HTR-8/SVneo (cell line): ENCODE measurements at places on chromosomes 6 and 20.

GRCh38 chr6:110573136-110573535, 96.7 kb upstream of the SLC22A16 start:
- no peak for DNase-seq

GRCh38 chr6:155832596-155832995, 377.0 kb upstream of the NOX3 start:
- DNase-seq, result peak; percentile 3

- no peak for DNase-seq
Observed at GRCh38 chr6:70494833-70495232, 71.9 kb upstream of the SDHAF4 start.

DNA sequence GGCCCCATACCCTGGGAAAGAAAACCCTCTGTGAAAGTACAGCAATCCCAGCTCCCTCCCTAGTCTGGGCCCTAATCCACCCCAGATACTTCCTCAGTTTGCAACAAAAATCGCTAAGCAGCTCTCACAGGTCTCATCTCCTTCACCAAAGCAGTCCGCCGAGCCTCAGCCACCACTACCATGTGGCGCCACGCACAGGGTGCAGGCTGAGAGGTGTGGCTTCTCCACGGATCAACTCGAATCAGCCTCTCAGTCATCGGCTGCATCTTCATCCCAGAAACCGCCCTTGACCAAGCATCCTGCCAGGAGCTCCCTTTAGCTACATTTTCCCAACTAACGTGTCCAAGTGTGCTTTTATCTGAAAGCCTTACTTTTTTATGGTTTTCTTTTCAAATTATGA, 50.7 kb downstream of the ANKRD60 start:
- no peak for DNase-seq

DNA sequence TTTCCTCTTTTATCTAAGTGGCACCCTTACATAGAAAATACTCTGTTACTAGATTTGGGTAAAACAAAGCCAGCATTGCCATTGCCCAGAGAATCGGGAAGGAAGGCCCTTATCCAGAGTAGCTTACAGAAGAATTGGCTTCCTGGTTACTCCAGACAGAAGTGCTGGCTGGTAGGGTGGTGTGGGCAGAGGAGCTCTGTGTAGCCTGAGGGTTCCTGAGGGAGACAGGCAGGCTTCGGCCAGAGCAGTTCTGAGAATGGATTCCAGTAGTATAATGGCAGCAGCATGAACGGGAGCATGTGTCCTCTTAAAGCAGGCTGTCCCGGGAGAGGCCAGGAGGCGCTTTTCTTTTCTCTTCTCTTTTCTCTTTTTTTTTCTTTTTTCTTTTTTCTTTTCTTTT, 11.9 kb downstream of the CUL9 start:
- no peak for DNase-seq

DNA sequence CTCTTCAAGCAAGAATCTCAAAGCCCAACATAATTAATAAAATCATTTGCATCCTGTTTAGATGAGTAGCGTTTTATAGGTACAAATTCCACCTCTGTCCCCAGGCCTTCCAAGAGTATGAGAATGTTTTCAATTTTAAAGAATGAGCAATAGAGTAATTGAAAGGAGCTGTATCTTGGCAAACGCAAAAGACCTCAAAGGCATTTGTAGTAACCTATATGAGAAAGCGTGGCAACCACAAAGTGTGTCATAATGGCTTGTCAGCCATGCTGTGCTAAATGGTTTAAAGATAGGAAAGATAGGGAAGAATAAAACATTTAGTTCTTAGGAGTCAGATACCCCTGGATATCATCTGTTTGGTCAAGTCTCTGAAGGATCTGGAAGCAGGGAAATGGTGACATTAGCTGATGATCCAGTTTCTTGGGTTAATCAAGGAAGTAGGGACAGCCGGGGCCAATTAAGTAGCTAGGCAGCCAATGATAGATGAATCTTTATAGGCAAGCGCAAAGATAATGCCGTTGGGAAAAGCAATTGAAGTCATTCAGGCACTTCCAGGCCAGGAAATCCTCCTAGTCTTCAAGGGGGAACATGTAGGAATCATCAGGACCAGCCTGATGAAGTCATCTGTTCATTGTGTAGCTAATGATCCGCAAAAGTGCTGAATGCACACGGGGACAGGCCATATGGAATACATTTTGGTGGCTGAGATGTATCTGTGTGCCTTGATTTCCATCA, 71.5 kb upstream of the ISM1 start:
- DNase-seq, result no peak

DNA sequence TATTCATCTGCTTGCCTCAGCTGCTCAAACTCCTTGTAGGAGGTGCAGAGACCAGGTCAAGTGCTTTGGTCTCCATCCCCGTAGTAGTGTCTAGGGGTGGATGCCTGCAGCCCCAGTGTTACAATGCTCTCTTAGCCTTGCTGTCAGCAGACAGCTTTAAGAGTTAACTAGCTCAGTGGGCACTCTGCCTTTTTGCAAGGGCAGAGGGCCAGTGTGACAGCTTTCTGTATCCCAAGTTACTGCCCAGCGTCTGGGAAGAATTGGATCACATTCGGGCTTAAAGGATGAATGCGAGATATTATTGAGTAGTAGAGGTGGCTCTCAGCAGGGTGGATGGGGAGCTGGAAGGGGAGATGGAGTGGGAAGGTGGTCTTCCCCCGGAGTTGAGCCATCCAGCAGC, 339.9 kb upstream of the RNF217 start:
- DNase-seq, result no peak

GRCh38 chr20:15742087-15742486, 831.2 kb downstream of the KIF16B start:
- DNase-seq, result no peak

- no peak for DNase-seq
Observed at GRCh38 chr20:21613512-21613911, 92.0 kb upstream of the PAX1 start.

- DNase-seq, result no peak
Observed at GRCh38 chr6:80226151-80226550, 119.7 kb downstream of the BCKDHB start.

- no peak for DNase-seq
Observed at GRCh38 chr20:33945391-33946081, 48.2 kb upstream of the RALY start.

DNA sequence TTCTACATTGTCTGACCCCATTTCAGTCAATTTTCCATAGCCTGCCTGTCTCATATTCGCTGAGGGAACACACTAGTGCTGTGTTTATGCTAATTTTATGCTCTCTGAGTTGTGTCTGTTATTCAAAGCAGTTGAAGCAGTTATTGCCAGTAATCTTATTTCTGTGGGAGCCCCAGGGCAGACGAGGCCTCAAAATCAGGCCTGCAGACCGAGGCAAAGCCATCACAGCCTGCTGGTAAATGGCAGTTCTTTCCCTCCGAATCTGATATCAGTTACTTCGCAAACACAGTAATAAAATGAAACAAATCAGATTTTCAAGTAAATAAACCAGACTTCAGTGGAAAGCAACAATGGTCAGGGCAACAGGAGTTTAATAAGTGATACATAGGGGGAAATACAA, 508.4 kb downstream of the PKHD1 start:
- DNase-seq, result no peak

DNA sequence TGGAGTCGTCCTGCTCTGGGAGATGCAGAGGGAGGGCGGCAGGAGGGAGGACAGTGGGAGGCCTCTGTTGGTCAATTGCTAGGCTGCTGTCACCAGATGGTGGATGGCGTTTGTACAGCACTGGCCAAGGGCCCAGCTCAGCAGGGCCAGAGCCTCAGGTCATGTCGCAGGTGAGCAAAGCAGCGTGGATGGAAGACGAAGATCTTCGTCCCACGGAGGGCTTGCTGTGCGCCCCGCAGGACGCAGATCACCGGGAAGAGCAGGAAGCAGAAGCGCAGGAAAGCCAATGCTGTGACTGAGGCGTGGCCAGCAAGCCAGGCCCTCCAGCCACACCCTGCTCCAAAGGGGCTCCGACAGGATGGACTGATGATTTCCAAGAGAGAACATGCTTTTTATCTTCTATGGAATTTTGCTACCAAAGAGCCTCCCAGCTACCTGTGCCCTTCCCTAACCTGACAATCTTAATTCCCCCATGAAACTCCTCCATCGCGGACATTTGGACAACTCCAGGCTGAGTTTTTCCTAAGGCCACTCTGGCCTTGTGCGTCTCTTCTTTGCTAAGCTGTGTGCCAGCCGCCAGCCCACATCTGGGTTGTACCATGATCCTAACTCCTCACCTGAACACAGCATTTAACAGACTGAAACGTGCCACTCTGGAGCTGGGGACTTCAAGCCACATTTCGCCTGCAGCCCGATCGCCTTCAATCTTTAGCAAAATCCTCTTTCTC, 3.5 kb upstream of the SLCO4A1 start:
- DNase-seq, result no peak

GRCh38 chr20:33709905-33710541, 10.1 kb downstream of the PXMP4 start:
- DNase-seq, result no peak

- DNase-seq, result no peak
Observed at GRCh38 chr6:36655085-36655724, 23.3 kb upstream of the CDKN1A start.

- DNase-seq, result no peak
Observed at GRCh38 chr6:145736661-145737144, 1.4 kb upstream of the EPM2A start.

DNA sequence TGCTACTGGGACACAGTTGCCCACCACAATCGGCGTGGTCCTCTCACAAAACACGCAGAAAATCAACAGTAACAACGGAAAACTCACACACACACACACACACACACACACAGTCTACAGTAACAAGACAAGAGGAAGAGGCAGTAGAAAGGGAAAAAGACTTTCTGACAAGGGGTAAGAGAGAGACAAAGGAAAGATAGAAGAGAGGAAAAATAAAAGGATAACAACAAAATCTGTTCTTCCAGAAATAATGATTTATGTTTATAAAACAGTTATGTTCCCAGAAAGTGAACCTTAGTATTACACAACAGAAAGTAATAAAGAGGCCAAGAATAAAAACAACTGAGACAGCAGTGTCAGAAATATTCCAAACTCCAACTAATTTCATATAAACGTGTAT, 2.9 kb downstream of the RANBP9 start:
- DNase-seq, result no peak

- no peak for DNase-seq
Observed at GRCh38 chr6:105726902-105727655, 324.2 kb upstream of the PREP start.

- DNase-seq, result no peak
Observed at GRCh38 chr6:73341335-73341734, 12.7 kb downstream of the DPPA5 start.

DNA sequence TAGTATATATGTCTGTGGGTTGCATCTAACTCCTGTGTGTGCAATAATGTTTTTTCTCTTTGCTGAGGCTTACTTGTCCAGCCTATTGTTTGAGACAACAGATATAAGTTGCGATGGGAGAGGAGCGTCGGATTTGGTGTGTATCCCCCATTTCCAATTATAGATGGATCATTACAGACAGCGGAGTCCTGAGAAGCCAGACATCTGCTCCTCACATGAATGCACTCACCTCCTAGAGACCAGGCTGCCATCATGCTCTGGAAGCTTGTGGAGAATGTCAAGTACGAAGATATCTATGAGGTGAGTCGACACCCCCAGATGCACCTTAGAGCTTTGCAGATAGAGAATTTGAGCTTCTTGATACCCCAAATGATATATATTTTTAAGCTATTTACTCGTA, at the start of gene TFAP2B:
Gene TFAP2B, plus strand, starts transcription at position 199 of the 400 bp plus-strand sequence. Its CDS starts 21 bp downstream, at position 220.
- DNase-seq, result no peak

- no peak for DNase-seq
Observed at GRCh38 chr6:156934069-156934460, 156.9 kb downstream of the ARID1B start.
